Stimulated activated CD8-positive, alpha-beta memory T cell treated with anti-CD3 and anti-CD28 coated beads, Interleukin-4, amount 100 ng/mL, for 24 hours (primary cell): ENCODE measurements at places on chromosomes 5 and 9.

- no peak for DNase-seq
These were observed 40.8 kb upstream of the GLRX start for GRCh38 chr5:95863383-95863757.

DNA sequence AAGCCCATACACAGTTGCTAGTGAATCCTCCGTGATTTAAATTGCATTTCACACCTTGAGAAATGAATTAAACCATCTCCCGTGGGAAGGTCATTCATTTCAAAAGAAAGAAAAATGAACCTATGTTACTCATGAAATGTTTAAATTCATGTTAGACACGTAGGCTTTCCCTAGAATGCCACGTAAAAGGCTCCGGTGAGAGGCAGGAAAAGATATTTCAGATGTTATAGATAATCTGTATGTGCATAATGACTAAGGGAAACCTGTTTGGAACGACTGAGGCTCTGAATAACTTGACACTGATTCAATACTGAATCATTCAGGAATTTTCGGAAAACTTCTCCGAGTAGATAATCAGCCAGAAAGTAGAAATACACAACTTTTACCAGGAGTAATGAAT is 134.3 kb upstream of the ICE1 start:
- no peak for DNase-seq

- DNase-seq, result no peak
These were observed 36.3 kb upstream of the KCNN2 start for GRCh38 chr5:114325541-114325940.

DNA sequence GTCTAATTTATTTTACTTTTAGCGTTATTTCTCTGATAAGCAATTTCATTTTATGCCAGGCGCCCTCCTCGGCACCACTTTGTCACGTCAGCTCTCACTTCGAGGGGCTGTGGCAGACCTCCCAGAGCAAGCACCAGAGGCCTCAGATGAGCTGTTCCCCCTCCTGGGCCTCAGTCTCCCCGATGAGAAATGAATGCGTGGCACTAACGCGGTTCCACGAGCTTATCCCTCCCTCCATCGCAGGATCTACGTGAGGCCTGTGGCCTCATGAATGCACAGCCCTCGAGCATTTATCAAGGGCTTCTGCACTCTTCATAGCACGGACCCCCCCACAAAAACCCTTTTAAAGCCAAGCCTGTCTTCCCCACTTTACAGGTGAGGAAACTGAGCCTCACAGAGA is 205.2 kb downstream of the CDK5RAP2 start:
- no peak for DNase-seq

GRCh38 chr5:172293054-172293744 is 9.6 kb upstream of the UBTD2 start:
- peak; percentile 26 for DNase-seq

- no peak for DNase-seq
These were observed 38.0 kb upstream of the CCDC152 start for GRCh38 chr5:42718591-42718990.

- no peak for DNase-seq
These were observed 23.1 kb downstream of the ZNF618 start for GRCh38 chr9:113899205-113899604.

GRCh38 chr9:79193501-79194223 is 378.1 kb upstream of the TLE4 start:
- DNase-seq, result no peak

- no peak for DNase-seq
These were observed 105.8 kb downstream of the DOCK2 start for GRCh38 chr5:169742771-169743296.

DNA sequence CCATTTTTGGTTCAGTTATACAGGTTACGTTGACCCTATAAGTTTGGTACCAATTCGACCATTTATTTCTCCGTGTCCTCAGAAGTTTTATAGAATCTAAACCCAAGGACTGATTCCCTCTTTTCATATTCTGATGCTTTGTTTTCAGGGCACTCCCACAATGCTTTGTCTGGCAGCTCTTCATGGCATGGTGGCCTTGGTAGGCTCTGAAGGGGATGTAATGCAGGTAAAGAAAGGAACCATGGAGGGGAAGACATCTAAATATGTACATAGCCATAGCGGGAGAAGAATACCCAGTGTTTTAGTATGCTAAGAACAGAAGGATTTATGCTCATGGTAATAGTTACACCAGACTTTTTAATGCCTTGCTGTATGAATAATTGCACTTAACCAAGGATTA is 82.7 kb downstream of the HACD4 start:
- DNase-seq, result no peak

DNA sequence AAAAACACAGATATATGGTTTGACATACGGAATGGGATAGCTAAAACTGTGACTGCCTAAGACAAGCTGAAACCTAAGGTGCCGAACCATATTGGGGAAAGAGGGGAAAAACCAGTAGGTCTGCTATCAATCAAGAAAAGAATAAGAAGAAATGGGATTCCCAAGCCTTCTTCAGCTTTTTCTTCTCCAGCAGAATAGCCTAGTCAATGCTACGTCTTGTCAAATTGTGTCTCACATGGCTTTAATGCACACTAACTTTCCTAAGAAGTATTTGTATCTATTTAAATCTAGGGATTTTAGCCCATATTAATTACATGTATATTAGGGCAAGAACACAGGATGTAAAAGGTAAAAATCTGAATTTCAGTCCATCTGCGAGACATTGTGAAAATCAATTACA is 797 bp upstream of the FBXO38 start:
- no peak for DNase-seq

GRCh38 chr9:130597228-130597627 is 17.9 kb downstream of the FUBP3 start:
- DNase-seq, result no peak

- DNase-seq, result no peak
These were observed 204.3 kb downstream of the TRIM32 start for GRCh38 chr9:116891424-116891823.

- DNase-seq, result no peak
These were observed 41.3 kb downstream of the EFCAB9 start for GRCh38 chr5:172235132-172235780.

- no peak for DNase-seq
These were observed 307.4 kb upstream of the HAPLN1 start for GRCh38 chr5:84028093-84028492.

GRCh38 chr5:76402886-76403765 is at the start of gene IQGAP2:
IQGAP2 (plus strand) TSS chr5:76403285; CDS start chr5:76403546, 261 bp downstream.
- DNase-seq, result peak; percentile 73

- DNase-seq, result no peak
These were observed 20.1 kb upstream of the HMCN2 start for GRCh38 chr9:130245474-130245873.

GRCh38 chr9:90301277-90301653 is 341.4 kb downstream of the DIRAS2 start:
- no peak for DNase-seq

GRCh38 chr9:35826071-35826701 is 2.3 kb downstream of the FAM221B start:
- DNase-seq, result no peak

GRCh38 chr9:100306283-100306682 is 46.5 kb downstream of the TEX10 start:
- no peak for DNase-seq

DNA sequence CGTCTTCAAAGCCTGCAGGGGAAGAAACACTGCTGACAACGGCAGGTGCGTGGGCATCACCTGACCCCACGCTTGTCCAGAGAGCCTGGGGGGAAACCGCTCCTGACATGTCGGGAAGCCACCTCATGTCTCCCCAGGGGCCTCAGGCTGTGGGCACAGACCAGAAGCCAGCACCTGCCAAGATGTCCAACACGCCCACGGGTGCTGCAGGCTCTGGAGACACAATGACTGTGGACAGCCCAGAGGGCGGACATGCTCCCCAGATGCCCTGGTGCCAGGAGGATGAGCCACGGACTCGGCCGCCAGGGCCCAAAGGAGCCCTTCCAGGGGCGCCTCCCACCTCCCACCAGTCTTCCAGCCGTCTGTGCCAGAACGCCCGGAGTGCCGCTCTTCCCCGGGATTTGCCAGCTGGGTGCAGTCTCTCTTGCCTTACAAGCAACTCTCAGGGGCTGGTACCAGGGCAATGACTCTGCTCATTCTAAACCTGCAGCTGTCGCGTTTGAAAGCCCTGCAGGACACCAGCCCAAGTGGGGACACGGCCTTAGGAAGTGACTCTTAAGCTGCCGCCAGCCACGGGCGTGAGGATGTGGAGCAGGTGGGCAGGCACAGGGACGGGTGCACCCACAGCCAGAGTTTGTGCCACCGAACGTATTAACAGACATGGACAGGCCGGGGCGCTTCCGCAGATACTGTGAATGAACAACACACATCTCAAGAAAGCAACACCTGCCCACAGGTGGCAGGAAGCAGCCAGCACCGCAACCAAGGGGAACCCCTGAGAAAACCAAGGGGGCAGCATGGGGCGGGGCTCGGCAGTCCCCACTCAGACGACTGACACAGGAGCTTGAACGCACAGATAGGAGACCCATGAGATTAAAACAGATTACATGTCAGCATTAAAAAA is 6.8 kb upstream of the LHX3 start:
- no peak for DNase-seq

DNA sequence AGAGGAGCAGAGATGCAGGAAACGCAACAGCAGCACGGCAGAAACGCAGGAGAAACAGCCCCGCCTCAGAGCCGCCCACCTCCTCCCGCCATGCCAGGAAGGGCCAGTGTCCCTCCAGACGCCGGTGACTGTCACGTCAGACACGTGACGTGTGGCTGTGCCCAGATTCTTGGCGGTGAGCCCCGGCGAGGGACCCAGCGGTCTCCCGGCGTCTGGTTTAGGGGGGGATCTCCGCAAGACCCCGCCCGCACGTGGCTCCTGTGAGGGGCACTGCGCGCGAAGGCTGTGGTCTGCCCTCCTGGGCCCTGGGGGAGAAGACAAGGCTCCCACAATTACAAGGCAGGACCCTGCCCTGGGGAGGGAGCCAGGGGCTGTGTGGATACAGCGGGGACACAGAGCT is 2.4 kb upstream of the LCN8 start:
- no peak for DNase-seq

GRCh38 chr9:125549039-125549438 is 158.0 kb downstream of the MAPKAP1 start:
- DNase-seq, result no peak

GRCh38 chr9:78866207-78867132 is 569.5 kb downstream of the PSAT1 start:
- no peak for DNase-seq

DNA sequence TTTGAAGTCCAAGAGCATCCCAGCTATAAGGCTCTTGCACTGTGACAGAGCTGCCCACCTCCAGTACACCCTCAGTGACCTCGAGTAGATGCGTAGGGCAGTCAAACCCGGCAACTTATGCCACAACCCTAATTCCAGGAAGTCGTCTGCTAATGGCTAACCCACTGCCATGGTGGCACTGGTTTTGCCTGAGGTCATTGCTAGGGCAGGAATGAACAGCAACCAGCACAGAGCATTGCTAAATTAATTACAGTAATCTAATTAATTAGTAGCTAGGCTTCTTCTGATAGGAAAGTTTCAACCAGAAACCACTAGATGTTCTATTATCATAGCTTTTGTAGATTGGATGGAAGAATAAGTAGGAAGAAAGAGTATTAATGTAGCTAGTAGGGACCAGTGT is 122.8 kb downstream of the DPYSL3 start:
- DNase-seq, result no peak

GRCh38 chr9:4774209-4774608 is 18.5 kb upstream of the RCL1 start:
- DNase-seq, result no peak

DNA sequence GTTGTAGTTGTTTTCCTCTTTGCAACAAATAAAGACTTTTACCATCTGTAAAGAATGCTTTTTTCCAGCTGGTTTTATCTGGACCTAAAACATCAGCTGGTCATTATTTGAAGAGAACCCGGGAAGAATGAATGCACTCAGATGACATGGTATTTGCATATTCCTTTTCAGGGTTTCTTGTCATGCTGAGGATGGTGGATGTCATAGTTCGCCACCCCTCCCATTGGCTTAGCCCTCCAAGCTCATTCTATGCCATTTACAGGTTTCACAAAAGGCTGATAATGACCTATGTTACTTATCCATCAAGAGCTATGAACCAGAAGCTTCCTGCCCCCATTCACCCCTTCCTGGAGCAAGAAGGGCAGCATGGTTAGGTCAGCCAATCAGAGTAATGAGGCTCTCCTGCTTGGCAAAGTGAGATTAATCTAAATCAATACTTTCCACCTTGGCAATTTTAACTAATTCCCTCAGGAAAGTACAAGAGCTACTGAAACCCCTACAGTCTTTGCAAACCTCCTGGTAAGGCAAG is 440.5 kb upstream of the TLE4 start:
- no peak for DNase-seq

DNA sequence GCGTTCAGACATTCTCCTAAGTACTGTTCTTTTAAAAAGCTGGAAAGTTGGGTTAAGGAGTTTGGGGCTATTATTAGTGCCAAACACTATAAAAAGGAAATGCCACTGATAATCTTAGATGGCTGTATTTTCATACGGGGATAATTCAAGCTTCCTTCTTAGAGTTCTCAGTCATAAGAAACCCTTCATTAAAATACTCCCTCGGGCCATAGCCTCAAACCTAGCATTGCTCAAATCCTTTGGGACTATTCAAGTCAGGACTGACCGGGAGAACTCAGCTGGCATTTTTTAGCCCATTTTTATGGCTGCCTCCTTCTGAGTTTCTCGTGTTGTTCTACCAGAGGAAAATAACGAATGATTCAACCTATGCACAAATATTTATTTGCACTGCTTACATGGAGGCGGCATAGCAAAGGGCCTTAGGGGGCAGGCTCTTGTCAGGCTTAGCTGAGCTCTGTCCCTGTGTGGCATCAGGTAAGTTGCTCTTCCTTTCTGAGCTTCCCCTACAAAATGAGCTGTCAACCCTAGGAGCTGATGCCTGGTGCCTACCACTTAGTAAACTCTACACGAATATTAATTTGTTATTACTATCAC is 33.5 kb upstream of the ADAM19 start:
- DNase-seq, result no peak

GRCh38 chr9:72361217-72361616 is 3.8 kb downstream of the ZFAND5 start:
- no peak for DNase-seq

DNA sequence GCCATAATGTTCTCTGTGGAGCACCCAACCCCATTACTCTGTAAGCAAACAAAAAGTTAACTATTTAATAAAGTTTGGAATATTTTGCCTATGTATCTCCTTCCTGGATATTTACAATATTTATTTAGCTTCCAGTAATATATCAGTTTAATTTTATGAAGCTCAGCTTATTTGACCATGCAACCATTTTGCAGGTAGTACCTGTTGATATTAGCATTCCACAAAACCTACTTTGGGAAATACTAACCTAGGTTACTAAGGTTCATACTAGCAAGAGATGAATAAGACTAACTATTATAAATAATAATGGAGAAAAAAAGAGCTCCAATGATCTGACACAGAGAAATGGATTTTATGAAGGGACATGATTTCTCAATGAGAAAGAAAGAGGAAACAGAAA is 506.4 kb downstream of the PDE4D start:
- no peak for DNase-seq

DNA sequence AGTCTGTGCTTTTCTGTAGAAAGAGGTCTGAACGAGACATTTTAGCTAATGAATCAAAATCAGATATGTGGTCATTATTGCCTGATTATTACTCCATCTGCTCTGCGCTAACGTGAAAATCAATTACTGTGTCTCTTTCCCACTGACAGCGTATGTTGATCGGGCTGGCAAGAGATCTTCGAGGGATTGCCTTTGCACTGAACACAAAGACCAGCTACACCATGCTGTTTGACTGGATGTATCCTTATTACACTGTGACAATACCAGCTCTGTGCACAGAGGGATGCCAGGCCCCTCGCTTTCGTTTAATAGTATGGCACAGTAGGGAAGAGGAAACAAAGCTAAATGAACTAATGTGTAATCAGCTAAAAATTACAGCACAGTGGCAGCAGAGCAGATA is 103.7 kb upstream of the TLX3 start:
- DNase-seq, result no peak
